ENCODE measurements at places on chromosomes 12 and 14. TPM values are rescaled to one million over a fixed set of nuclear protein-coding genes. Genes with fewer than 3 reads are reported as not detected.

The RD3L gene
- not detected for total RNA-seq

The TPPP2 gene
- total RNA-seq: not detected

The MNAT1 gene
- total RNA-seq: 35.8 TPM

The C3AR1 gene
- 0.44 TPM for total RNA-seq

Data from glomerular endothelial cell (primary cell).